Caco-2 (cell line): ENCODE measurements at places on chromosomes 6 and 20. TPM values are rescaled to one million over a fixed set of nuclear protein-coding genes. Genes with fewer than 3 reads are reported as not detected.
A peak's percentile ranks its signal among the peaks of the same experiment; 100 is the strongest.

Gene ESR1
- not detected in 2 replicates for total RNA-seq

Gene GGTLC1
- 0.68 and 1.3 TPM in 2 replicates for total RNA-seq

Gene IL17A
- total RNA-seq: not detected in 2 replicates

Gene PNPLA1
- 0.19 and 0.25 TPM in 2 replicates for total RNA-seq

Gene LINC00237
- total RNA-seq: 1.5 and 1.8 TPM in 2 replicates

Gene COL21A1
- total RNA-seq: 1.2 and 1.3 TPM in 2 replicates

DNA sequence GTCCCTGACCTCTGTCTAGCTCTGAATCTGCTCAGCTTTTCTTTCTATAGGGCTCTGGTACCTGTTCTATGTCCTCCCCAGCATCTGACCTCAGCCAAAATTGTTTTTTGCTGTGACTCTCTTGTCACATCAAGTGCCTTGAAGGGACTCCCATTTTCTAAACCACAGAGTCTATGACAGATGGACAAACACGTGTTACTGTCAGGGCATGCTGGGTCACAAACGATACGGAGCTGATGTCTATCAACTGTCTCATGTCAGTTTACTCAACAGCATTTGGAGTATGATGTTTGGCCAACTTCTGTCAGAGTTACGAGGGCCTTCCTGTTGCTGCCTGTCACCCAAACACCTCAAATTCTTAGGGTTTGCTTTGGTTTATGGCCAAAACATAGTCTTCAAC lies 20.5 kb downstream of the ID4 start:
- no peaks in the 10 kb centered on the region for H3K36me3 ChIP-seq
- no peak overlapping the region for H3K27ac ChIP-seq
- H3K4me1 ChIP-seq: no peaks in the 10 kb centered on the region
- H3K27me3 ChIP-seq: no peaks in the 10 kb centered on the region
- H3K4me3 ChIP-seq: no peak overlapping the region

- no peak overlapping the region for H3K27ac ChIP-seq
- peaks cover 38% of the 10 kb centered on the region for H3K4me1 ChIP-seq
- H3K4me3 ChIP-seq: no peak overlapping the region
- no peak for DNase-seq
- H3K36me3 ChIP-seq: no peaks in the 10 kb centered on the region
- no peaks in the 10 kb centered on the region for H3K27me3 ChIP-seq
Measured at GRCh38 chr20:37714978-37715672, 21.3 kb downstream of the CTNNBL1 start.

DNA sequence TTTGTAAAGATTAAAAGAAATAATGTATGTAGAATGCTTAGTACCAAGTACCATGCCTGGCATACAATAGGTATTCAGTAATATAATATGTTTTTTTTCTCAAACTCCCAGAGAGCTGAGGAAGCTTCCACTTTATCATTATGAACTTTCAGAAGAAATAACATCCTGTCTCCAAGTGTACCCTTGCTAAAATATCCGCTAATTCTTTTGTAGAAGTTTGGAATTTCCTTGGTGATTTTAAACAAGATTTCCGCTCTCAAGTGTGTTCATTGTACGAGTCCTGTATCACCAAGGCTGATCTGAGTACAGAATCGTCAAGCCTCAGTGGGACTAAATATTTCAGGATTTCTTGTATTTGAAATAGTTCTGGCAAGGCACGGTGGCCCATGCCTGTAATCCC lies 16.1 kb upstream of the RNF144B start:
- H3K4me3 ChIP-seq: no peak overlapping the region
- H3K27me3 ChIP-seq: no peaks in the 10 kb centered on the region
- no peaks in the 10 kb centered on the region for H3K4me1 ChIP-seq
- no peak for DNase-seq

DNA sequence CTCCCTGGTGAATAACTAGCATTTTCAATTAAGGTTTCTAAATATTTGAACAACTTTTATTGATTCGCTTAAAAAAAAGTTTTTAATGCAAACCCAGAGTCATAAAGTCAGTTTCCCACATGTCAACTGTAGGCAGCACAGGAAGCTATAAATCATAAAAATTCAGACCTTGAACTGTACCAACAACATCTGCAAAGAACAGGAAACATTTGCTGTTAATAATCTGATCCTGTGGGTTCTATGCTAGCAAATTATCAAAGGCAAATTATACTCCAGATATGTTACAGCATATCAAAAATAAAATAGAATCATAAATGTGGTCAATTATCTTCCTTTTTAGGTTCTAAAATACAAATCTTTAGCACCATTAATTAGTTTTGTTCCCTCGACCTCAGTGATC lies 16.6 kb upstream of the MAP7 start:
- DNase-seq: no peak
- H3K4me3 ChIP-seq: no peak overlapping the region
- no peak overlapping the region for H3K27ac ChIP-seq
- peaks cover 13% of the 10 kb centered on the region for H3K4me1 ChIP-seq
- no peaks in the 10 kb centered on the region for H3K27me3 ChIP-seq
- H3K36me3 ChIP-seq: no peaks in the 10 kb centered on the region

GRCh38 chr6:143859891-143860660 lies 4.2 kb upstream of the ZC2HC1B start:
- peaks cover 3% of the 10 kb centered on the region for H3K36me3 ChIP-seq
- no peaks in the 10 kb centered on the region for H3K4me1 ChIP-seq
- no peak overlapping the region for H3K27ac ChIP-seq
- no peaks in the 10 kb centered on the region for H3K27me3 ChIP-seq
- DNase-seq: no peak

DNA sequence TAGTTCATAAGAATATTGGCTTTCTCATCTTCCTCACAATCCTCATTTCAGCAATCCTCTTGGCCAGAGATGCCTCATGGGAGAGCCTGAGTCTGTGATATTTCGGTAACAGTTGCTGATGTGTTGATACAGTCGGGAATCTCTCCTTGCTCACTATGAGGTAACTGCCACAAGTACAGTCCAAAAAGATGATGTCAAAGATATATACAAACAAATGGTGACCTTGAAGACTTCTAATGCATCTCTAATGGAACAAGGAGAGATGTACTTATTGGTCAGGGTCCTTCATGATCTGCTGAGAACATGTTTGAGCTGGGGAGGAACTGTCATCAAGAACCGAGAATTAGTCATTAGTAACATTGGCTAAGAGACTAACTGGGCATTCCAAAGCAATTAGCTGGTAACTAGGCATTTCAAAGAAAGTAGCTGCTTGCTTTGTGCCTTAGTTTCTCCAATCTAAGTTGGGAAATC lies 56.1 kb downstream of the FILIP1 start:
- no peaks in the 10 kb centered on the region for H3K36me3 ChIP-seq
- no peaks in the 10 kb centered on the region for H3K27me3 ChIP-seq
- DNase-seq: no peak
- peaks cover 21% of the 10 kb centered on the region for H3K4me1 ChIP-seq

DNA sequence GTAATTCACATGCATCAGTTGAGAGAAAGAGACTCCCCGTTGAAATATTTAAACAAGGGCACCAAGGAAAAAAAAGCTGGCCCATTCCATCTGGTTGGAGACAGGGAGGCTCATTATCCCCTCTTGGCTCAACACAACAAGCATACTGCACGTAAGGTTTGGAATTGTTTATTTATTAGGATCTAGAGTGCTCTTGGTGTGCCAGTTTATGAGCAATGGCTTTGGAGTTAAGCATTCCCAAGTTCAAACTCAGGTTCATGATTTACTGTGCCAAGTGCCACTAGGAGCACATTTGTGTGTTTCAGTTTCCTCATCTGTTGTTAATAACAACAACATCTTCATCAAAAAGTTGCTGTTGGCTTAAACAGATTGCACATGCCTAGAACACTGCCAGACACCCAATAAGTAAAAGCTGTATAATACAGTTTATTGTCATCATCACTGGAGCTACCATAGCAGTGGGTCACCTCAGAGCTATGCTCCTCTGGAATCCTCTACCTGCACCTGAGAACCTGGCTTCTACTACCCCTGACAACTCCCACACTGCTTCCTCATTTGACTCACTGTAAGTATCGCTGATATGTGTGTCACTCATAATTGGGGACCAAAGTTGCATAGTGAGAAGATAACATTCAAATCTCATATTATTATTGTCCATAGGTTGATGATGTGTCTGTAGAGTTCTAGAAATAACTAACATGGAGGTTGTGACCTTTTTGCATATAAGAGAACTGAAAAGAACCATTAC lies 5.4 kb downstream of the SLC17A3 start:
- H3K4me3 ChIP-seq: no peak overlapping the region
- no peaks in the 10 kb centered on the region for H3K36me3 ChIP-seq
- H3K4me1 ChIP-seq: no peaks in the 10 kb centered on the region
- DNase-seq: no peak
- H3K27ac ChIP-seq: no peak overlapping the region

DNA sequence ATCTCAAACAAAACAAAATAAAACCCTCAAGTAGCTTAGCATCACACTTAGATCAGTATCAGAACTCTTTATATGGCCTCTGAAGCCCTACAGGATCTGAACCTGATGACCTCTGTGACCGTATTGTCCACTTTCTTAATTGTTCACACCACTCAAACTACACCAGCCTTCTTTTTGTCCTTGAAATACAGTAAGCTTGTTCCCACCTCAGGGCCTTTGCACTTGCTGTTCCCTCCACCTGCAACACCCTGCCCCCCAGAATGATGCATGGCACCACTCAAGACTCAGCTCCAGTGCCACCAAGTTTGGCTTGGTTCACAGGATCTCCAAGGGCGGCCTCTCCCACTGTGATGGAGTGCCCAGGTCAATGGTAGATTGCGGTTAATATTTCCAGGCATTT lies 25.7 kb downstream of the CPNE5 start:
- no peaks in the 10 kb centered on the region for H3K36me3 ChIP-seq
- no peaks in the 10 kb centered on the region for H3K27me3 ChIP-seq
- no peak overlapping the region for H3K4me3 ChIP-seq
- no peak for DNase-seq
- no peaks in the 10 kb centered on the region for H3K4me1 ChIP-seq

- no peaks in the 10 kb centered on the region for H3K36me3 ChIP-seq
- no peak overlapping the region for H3K27ac ChIP-seq
- no peak overlapping the region for H3K4me3 ChIP-seq
- H3K4me1 ChIP-seq: 0 out of 2 replicates have a peak, but pooled peaks cover 9% of the 10 kb centered on the region
Measured at GRCh38 chr20:9311132-9311531, 203.3 kb upstream of the LAMP5 start.

GRCh38 chr6:45416700-45417099 lies 39.0 kb upstream of the SUPT3H start:
- H3K4me1 ChIP-seq: peaks cover 7% of the 10 kb centered on the region; the same call in 1 of the 2 replicates
- H3K4me3 ChIP-seq: no peak overlapping the region

DNA sequence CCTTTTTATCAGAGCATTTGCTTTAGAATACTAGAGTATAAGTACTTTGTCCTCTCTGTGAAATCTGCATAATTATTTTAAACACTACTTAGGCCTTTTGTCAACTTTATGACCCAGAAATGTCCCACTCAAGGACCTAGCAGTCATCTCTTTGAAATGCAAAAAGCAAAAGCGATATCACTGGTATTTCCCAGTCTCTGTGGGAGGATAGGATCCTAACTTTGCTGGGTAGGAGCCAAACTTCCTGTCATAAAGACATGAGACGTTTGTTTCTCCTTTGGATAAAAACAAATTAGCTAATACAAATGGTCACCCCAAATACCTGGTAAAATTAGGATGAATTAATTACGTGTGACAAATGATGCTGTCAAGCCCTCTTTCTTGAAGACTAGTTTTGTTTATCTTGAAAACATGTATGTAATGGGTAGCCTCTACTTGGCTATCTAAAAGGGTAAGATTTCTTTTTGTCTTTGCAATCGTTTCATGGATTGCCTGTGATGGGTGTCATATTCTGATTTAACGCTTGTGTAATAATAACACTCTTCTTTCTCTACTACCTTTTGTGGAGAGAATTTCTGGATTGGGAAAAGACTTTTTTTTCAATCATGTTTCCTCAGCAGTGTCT lies 36.2 kb downstream of the DCDC2 start:
- H3K27ac ChIP-seq: peak overlapping the region; percentile 45
- no peak overlapping the region for H3K4me3 ChIP-seq
- peaks cover 66% of the 10 kb centered on the region for H3K4me1 ChIP-seq
- no peaks in the 10 kb centered on the region for H3K27me3 ChIP-seq
- DNase-seq: no peak
- H3K36me3 ChIP-seq: peaks cover 1% of the 10 kb centered on the region; the same call in 1 of the 2 replicates

DNA sequence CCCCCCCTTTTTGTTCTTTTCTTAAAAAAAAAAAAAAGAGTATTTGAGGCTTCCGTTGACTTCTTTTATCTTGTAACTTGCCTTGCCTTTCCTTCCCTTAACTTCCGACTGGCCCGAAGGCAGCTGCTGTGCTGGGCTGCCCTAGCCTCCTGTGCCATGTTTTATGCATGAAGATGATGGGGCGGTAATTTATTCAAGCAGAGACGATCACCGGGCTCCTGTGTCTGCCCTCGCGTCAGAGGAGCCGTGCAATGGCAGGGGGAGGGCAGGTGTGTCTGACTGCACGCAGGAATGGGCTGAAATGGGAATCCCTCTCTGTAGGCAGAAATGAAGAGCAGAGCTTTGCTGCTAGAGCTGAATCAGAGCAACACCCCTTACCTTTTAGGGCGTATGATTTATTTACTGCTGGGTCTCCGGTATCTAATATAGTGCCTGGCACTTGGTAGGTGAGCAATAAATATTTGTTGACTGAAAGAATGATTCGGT lies 106.3 kb upstream of the RIPOR2 start:
- no peak for DNase-seq
- H3K4me3 ChIP-seq: no peak overlapping the region
- no peaks in the 10 kb centered on the region for H3K27me3 ChIP-seq
- no peaks in the 10 kb centered on the region for H3K36me3 ChIP-seq
- no peaks in the 10 kb centered on the region for H3K4me1 ChIP-seq

GRCh38 chr6:63785006-63785405 lies 149.4 kb downstream of the PHF3 start:
- H3K36me3 ChIP-seq: no peaks in the 10 kb centered on the region
- H3K4me1 ChIP-seq: no peaks in the 10 kb centered on the region
- no peak for DNase-seq
- no peak overlapping the region for H3K27ac ChIP-seq
- H3K27me3 ChIP-seq: no peaks in the 10 kb centered on the region

DNA sequence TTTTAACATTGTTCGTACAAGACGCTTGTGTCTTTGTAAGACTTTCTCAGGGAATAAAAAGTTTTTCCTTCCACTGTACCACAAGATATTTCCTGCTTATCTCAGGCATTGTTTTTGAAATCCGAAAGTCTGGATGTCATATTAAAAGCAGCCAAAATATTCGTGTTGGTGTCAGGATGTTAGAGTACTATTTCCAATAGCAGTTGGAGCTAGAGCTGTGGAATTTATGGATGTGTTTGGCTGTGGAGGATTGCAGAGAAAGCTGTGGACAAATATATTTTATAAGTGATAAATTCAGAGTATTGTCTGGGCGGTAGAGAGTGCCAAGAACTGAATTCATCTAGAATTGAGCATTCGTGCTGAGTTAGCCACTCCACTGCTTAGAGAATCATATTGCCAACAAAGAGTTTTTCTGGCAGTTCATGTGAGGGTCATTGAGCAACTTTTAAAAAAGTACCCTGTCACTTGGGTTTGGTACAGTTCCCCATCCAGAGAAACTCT lies 57.7 kb downstream of the ZDHHC14 start:
- no peaks in the 10 kb centered on the region; the same call in none of the 2 replicates for H3K36me3 ChIP-seq
- DNase-seq: no peak
- H3K27ac ChIP-seq: no peak overlapping the region
- H3K27me3 ChIP-seq: no peaks in the 10 kb centered on the region
- H3K4me1 ChIP-seq: peaks cover 3% of the 10 kb centered on the region

- no peak overlapping the region for H3K4me3 ChIP-seq
- no peak for DNase-seq
- H3K36me3 ChIP-seq: no peaks in the 10 kb centered on the region; the same call in 1 of the 2 replicates
- no peaks in the 10 kb centered on the region for H3K27me3 ChIP-seq
Measured at GRCh38 chr6:106520711-106521401, 108.4 kb downstream of the RTN4IP1 start.
